AG08396 (cell line): ENCODE measurements at places on chromosomes 12 and 14.

DNA sequence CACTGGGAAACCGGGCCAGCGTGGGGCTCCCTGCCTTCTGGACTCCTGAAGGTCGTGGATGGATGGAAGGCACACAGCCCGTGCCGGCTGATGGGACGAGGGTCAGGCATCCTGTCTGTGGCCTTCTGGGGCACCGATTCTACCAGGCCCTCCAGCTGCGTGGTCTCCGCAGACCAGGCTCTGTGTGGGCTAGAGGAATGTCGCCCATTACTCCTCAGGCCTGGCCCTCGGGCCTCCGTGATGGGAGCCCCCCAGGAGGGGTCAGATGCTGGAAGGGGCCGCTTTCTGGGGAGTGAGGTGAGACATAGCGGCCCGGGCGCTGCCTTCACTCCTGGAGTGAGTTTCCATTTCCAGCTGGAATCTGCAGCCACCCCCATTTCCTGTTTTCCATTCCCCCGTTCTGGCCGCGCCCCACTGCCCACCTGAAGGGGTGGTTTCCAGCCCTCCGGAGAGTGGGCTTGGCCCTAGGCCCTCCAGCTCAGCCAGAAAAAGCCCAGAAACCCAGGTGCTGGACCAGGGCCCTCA lies 26.9 kb downstream of the HIP1R start:
- no peak for DNase-seq

- no peak for DNase-seq
Measured at GRCh38 chr12:101686176-101686575, 11.3 kb upstream of the CHPT1 start.

GRCh38 chr14:22811722-22812121 lies 3.5 kb downstream of the SLC7A7 start:
- no peak for DNase-seq

- DNase-seq = peak; percentile 55
Measured at GRCh38 chr12:93645702-93646101, 31.5 kb upstream of the CRADD start.

DNA sequence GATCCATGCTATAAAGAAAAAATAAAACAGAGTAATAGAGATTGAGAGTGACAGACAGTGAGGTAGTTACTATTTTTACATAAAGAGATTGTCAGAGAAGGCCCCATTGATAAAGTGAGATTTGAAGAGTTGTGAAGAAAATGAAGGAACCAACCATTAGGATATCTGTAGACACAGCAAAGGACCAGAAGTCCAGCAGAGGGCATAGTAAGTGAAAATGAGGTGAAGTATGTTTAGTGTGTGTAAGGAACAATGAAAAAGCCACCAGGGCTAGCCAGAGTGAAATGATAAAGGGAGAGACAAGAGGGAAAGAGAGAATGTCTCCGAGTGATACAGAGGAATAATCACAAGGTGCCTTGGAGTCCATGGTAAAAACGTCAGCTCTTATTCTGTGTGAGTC lies 411.0 kb downstream of the NELL2 start:
- DNase-seq = no peak

DNA sequence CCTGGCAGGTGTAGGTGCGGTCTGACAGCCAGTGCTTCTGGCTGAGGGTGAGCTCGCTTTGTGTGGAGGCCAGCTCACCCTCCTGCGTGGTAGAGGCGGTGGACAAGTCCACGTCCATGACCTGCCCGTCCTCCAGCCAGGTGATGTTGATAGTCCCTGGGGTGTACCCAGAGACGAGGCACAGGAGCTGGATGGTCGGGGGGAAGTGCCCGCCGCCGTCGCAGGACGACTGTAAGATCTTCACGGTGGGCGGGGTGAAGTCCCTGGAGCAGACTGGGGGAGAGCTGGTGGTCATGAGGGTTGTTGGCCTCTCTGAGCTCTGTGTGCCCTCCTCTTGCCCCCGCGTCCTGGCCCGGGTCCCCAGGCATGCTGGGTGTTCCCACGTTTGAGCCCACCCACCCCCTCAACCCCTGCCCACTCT lies 74.6 kb downstream of the TMEM121 start:
- no peak for DNase-seq

- DNase-seq = no peak
Measured at GRCh38 chr12:6866163-6866919, 990 bp upstream of the TPI1 start.

- no peak for DNase-seq
Measured at GRCh38 chr12:32516230-32516629, 116.9 kb downstream of the FGD4 start.

DNA sequence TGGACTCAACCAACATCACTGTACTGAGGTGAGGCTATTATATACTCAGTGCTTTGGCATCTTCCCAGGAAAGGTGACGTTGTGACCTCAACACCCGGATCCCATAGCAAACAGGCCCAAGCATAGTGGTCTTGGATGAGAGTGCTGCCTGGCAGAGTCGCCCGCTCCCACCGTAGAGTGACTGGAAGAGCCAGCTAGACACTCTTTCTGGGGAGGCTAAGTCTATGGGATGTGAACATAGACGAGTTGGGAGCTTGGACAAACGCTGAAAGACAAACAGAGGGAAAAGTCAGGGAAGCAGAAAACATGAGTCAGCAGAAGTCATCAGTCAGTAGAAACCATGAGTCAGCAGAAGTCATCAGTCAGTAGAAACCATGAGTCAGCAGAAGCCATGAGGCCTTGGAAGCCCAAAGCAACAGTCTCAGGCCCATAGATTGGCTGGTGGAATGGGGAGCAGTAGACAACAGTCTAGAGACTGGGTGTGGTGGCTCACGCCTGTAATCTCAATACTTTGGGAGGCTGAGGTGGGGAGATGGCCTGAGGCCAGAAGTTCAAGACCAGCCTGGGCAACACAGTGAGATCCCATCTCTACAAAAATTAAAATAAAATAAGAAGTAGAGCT lies 66.4 kb upstream of the MAP1LC3B2 start:
- peak; percentile 73 for DNase-seq

DNA sequence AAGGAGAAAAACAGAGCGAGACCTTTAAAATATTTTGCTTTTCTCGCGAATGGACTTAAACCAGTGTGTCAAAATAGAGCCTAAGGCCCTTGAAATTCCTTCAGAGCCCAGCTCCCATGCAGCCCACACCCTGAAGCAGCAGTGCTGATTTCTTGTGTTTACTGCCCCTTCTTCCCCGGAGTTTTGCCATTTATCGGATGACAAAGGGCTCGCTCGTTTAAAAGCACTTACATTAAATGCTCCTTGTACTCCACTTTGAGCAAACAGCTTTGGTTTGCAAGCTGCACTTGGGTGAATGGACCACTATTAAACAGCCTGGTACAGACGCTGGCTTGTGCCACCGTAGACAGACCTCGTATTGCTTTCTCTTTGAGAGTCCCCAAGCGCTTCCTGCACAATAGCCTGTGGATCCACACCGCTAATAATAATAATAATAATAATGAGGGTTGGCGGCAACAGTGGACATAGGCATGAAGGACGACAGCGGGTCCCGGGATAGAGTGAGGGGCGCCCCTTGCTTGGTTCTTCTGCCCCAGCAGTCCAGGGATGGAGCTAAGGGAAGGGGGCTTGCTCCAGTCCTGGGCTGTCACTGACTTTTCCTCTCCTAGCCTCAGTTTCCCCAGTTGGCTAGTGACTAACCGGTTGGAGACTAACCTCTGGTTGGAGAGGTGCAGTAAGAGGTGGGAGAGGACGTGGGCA lies 6.6 kb downstream of the DLK1 start:
- DNase-seq = no peak

DNA sequence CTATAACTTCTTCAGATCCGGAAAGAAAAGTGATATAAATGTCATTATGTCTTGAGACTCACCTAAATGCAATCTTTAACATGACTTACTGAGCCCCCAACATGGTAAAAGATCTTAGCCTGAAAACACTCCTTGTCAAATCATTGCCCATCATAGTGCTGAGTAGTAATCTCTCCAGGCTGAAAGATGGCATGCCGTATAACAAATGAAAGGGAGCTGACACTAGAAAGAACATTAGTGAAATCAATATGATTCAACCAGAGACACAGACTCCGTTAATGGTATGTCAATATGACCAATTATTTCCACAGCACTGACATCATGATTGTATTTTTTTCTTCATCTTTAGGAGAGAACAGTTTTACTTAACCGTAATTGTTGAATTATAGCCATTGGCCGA lies 54.4 kb downstream of the BICD1 start:
- DNase-seq = no peak

GRCh38 chr12:84507956-84508850 lies 404.4 kb downstream of the SLC6A15 start:
- peak; percentile 48 for DNase-seq

DNA sequence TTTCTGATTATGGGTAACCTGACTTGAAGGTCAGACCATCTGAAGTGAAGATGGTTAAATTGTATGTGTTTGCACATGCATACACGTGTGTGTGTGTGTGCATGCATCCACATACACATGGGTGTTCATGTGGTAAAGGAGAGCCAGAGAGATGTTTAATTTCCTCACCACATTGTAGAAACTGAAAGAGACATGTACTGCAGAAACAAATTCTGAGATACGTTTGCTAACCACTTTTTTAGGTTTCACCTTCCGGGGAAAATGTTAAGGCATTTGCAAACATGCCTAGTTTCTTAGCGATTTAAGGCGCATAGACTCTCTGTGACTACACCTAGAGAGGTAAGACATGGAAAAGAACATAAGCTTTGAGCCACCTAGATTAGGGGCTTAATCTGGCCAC lies 362.9 kb downstream of the RAD51B start:
- DNase-seq = no peak

DNA sequence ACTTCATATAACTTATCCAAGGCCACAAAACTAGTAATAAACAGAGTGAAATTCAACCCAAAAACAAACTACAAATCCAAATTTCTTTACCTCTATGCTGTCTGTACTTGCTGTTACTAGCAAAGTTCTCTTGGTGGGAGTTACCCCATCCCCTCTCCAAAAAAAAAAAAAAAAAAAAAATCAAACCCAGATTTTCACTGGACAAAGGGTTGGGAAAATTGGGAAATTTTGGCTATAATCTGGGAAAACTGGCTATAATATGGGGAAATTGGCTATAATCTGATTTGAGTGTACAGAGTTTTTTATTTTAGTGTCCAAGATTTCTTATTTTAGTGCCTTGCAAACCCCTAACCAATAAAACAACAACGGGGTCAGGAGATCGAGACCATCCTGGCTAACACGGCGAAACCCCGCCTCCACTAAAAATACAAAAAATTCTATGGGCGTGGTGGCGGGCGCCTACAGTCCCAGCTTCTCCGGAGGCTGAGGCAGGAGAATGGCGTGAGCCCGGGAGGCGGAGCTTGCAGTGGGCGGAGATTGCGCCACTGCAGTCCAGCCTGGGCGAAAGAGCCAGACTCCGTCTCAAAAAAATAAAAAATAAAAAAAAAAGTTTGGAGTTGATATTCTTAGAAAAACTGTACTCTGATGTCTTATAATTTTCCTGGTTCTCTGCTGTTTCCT lies 148.4 kb downstream of the CHST11 start:
- DNase-seq = no peak

- no peak for DNase-seq
Measured at GRCh38 chr12:52061470-52062166, 8.2 kb upstream of the ATG101 start.

DNA sequence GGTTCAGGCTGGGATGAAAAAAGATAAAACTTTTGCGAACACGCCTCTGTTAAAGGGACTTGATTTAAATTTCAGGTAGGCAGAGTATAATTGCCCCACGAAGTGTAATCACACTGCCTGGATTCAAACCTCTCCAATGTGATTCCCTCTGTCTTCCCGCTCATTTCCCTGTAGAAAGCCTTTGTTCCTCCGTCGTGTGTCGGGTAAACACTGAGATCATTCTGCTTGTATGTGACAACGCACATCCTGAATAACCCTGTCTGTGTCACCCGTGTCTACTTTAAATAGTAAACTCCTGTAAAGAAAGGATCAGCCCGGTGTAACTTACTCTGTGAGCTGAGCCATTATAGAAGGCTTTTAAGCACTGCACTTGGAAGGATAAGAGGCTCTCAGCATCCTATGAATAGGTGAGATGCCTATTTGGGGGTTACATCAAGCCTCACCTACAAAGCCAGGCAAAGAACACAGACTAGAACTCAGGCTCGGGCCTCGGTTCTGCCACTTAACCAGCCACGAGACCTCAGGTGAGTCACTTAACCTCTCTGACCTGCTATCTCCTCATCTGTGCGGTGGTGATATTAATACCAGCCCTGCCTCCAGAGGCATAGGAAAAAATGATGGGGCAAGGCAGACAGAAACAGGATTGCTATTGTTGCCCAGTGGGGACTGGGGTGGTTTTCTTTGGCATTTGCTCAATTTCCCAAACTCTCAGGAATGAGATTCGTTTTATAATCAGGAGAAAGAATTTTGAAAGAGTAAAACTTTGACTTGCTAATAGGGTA lies 74.2 kb downstream of the RBM19 start:
- DNase-seq = no peak

DNA sequence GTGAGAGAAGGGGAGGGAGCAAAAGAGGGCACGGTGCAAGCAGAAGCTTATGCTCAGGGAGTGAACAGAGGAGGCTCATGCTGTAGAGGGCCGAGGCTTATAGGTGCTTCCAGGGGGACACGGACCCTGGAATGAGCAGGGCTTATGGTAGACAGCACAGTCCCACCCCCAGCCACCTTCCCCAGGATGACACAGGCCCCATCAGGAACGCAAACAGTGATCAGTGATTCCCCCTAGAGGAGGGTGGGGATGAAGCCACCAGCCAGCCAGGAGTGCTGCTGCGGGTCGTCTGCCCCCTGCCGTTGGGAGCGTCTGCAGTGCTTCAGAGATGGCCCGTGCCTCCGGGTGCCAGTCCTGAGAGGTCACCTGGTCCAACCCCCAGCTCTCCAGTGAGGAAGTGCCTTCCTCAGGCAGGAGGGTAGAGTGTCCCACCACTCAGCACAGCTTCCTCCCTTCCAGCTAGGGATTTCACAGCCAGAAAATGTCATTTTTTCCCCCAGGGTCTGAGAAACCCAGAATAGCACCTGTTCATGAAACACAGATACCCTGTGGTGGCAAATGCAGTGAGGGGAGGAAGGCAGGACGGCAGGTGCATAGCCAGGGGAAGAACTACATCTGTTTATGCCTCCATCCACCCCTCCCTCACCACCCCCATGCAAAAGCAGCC lies 60.7 kb downstream of the SLC6A12 start:
- peak; percentile 85 for DNase-seq

GRCh38 chr12:34626363-34627157 lies 604.3 kb downstream of the ALG10 start:
- DNase-seq = no peak

- DNase-seq = no peak
Measured at GRCh38 chr12:132238488-132238854, 90.9 kb downstream of the GALNT9 start.

DNA sequence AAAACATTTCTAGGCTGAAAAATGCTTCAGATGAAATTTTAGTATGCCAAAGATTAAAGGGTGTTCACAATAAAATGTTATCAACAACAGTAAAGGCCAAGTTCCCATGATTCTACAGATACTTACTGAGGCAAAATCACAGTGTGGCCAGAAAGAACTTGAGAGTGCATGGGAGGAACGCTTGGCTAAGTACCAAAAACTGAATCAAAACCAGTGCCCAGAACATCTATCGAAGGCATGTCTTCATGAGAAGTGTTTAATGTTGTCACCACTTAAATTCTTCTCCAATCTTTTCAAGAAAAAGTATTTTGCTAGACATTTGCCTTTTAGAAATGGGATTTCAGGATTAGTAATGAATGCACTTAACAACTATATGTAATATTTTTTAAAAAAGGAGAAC lies 41.5 kb downstream of the KIF21A start:
- no peak for DNase-seq

GRCh38 chr14:64955297-64955696 lies 12.8 kb upstream of the GPX2 start:
- no peak for DNase-seq

GRCh38 chr12:131683266-131684014 lies 27.4 kb upstream of the SFSWAP start:
- no peak for DNase-seq
